ENCODE measurements at places on chromosomes 3 and 15.

DNA sequence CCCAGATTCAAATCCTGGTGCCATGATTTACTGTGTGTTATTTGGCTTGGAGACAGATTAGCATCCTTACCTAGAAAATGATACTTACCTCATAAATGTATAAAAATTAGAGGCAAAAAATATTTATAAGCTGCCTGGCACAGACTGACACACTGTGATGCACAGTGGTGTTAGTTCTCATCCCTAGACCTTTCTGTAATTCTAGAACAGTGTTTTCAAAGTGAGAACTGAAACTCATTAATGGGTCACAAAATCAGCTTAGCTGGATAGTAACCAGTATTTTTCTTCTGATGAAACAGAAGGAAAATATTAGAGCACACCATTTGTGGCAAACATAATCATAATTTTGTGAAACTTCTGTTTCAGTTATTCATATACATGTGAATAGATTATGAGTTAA is 17.9 kb upstream of the MTHFS start:
- DNase-seq: no peak

- DNase-seq: no peak
These were observed 41.0 kb downstream of the GOLGA6A start for GRCh38 chr15:74041311-74041756.

DNA sequence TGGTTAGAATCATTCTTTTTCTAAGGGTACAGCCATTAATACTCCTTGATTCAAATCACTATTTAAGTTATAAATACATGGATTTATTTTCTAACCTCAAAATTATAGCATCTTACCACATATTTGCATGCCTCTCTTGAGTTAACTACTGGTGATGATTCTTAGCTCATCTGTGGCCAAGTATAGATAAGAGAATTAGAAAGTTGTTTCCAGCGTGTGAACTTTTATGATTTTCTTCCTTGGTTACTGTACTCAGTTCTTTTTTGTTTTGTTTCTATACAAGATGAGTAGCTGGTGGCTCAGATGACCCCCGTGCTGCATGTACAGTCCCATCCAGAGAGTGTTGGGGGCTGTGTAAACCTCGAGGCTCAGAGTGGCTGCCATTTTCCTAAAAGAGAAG is 124.6 kb downstream of the IGF1R start:
- DNase-seq: no peak

- DNase-seq: no peak
These were observed 560.0 kb upstream of the CFAP20DC start for GRCh38 chr3:59609657-59610348.

DNA sequence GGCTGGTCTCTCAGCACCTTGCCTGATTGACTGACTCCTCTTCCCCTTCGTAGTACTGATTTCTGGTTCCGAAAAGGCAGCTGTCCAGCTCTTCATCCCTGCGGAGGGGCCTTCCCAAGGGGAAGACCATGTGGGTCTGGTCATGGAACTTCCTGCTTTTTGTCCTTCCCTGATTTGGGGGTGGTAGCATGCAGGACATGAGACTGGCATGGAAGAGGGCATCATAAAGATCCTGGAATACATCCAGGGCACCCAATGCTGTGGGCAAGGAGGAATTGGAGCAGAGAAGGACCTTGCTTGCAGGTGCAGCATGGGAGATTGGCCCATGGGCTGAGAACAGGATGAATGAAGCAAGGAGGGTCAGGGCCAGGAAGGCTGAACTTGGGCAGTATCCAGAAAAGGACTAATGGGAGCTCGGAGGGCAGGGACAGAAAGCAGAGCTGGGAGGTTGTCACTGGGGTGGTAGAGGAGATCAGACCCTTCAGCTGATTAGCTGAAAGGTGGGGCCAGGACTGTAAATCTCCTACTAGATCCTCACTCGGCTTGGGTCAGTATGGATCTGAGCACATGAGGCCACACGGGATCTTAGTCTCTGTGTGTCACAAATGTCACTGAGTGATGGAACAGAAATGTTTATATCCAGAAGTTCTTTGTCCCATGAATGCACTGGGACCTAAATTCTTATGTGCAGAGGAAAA is 59.5 kb downstream of the AMOTL2 start:
- DNase-seq: no peak

DNA sequence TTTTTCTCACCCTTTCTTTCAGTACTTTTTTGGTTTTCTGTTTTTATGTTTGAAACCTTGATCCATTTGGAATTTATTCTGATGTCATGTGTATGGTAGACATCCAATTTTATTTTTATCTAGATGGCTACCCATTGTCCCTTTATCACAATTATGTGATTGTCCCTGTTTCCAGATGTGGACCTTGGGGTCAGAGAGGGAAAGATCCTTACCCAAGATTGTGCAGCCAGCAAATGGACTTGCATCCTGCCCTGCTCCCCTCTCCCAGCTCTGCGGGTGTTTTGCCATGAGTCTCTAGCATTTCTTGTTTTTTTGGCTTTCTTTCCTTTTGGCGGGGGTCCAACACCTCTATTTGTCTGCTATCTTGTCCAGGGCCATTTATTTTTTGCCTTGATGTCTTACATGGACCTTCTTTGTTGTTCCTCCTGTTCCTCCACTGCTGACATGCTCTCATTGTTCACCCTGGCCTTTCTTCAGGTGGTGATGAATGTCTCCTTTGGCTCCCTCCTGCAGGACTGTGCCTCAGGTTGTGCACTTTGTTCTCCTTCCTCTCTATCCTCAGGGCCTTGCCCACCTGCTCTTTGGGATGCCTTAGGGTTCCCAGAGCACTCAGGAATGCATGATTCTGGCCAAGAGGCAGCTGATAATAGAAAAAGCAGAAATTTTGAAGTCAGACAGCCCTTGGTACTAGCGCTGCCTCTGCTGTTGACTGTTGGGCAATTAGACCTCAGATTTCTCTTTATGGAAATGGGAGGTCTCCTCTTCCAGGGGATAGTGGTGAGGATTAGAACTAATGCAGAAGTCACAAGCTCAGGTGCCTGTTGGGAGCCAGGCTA is 84.3 kb downstream of the EEFSEC start:
- no peak for DNase-seq

- no peak for DNase-seq
These were observed 66.8 kb downstream of the FAIM start for GRCh38 chr3:138675393-138675792.

- DNase-seq: no peak
These were observed 239.9 kb downstream of the NFKBIZ start for GRCh38 chr3:102089239-102089638.

DNA sequence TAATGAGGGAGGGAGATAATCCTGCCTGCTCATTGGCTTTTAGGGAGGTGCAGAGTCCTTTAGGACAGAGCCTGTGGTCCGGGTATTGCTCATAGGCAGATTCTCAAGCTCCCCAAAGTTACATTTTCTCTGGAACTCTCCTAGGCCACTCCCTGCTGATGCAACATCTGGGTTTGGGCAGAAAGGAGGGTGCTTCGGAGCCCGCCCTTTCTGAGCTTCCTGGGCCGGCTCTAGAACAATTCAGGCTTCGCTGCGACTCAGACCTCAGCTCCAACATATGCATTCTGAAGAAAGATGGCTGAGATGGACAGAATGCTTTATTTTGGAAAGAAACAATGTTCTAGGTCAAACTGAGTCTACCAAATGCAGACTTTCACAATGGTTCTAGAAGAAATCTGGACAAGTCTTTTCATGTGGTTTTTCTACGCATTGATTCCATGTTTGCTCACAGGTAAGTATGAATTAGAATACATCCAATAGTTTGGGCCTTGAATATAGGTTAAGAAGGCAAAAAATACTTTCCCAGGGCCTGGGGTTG is at the start of gene IL20RB:
TSS of gene IL20RB (plus strand) at position 233 of the 538 bp plus-strand sequence. CDS start at position 364, 131 bp downstream.
- no peak for DNase-seq

DNA sequence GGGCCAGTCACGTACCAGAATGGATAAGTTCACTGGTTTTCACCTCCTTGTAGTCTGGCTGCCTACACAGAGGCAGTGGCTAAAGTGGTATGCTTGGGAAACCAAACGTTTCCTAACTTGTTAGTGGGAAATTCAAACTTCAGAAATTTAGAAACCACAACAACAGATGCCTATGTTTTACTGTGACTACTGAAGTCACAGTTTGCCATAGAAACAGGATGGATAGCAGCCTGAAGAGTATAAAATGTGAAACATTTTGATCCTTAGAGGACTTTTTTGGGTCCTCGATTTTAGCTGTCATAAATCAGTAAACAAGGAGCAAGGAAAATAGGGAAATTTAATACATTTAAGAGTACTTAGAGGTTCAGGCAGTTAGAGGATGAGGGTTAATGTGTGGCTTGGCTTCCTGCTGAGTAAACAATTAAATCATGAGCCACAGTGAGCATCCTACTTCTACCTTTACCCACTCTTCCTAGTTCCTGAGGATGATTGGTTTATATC is 48.6 kb downstream of the CMSS1 start:
- DNase-seq: no peak

DNA sequence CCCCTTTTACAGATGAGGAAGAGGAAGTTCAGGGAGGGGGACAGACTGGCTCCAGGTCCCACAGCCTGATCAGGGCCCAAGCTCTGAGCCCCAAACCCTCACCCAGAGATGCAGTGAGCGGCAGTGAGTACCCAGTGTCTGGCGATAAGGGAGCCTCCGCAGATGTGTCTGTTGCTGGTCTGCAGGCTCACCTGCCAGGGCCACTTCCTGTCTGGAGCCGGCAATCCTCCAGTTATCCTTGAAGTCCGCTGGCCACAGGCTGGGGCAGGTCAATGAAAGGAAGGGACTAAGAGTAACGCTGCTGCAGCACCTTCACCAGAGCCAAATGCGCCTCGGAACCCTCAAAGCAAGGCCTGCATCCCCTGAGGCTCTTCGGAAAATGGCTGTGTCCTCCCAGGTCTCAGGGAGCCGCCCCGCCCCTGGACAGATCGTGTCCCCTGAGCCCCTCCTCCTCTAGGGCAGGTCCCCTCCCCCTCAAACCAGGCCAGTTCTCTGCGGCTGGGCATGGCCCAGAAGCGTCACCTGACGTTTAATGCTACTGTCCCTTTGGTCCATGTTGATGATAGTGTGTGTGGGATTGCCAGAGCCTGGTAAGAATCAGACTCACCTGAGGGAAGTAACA is 51.5 kb downstream of the MYL3 start:
- DNase-seq: no peak

GRCh38 chr15:49064281-49064653 is 18.0 kb upstream of the SECISBP2L start:
- DNase-seq: no peak

DNA sequence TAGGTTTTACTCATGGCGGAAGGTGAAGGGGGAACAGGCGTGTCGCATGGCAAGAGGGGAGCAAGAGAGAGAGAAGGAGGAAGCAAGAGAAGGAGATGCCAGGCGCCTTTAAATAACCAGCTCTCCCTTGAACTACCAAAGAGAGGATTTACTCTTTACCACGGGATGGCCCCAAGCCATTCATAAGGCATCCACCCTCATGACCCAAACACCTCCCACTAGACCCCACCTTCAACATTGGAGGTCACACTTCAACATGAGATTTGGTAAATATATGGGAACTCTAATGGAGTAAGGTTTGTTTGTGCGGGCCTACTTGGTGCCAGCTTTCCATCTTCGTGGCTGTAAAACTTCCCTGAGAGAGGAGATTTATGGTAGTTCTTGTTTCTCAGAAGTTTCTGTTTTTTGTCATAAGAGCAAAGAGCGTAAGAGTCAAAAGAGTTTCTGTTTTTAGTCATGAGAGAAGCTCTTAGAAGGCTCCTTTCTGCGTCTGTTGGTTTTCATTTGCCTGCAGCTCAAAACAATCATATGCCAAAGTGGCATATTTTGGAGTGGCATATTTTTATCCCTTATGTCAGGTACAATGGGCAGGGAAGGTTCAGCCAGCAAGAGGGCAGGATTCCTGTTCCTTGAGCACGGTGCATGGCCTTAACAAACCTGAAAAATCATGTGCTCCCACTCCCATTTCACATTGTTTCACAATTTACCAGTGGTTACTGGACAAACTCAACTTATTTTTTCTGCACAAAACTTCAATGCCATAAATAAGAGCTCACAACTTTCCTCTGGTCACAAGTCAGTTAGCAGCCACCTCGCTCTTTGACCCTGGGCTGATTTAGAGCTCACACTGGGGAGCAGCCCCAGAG is 12.5 kb downstream of the PML start:
- DNase-seq: no peak

DNA sequence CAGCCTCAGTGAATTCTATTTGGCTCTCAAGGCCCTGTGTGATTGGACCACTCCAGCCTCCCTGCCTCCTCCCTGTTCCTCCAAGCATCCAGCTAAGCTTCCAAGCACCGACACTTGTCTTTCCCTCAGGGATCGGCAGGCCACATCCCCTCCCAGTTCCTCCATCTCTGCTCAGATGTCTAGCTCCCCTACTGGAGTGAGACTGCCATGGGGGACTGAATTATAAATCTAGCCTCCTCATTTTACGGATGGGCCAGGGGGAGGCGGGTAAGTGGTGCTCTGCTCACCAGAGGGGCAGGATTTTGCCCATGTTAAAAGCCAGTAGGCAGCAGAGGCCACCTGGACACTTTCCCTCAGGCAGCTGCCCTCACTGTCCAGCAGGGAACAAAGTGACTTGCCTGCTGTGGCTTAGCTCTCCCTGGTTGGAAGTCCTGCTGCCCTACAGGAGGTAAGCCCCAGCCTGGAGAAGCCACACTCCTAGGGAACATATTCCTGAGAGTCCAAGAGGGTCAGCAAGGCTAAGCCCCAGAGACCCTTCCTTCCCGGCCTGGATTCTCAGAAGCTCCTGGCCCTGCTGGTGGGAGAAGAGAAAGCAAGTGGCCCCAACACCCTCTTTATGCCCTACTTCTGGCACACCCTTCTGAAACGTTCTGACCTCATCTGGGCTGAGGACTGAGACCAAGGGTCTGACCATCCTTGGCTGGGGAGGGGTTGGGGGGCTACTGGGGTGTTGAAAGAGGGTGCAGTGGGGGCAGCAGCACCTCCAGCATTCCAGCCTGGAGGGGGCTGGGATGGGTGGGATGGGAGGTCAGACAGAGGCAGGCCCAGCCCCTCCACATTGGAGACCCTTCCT is 9.1 kb upstream of the HHATL start:
- DNase-seq: no peak

DNA sequence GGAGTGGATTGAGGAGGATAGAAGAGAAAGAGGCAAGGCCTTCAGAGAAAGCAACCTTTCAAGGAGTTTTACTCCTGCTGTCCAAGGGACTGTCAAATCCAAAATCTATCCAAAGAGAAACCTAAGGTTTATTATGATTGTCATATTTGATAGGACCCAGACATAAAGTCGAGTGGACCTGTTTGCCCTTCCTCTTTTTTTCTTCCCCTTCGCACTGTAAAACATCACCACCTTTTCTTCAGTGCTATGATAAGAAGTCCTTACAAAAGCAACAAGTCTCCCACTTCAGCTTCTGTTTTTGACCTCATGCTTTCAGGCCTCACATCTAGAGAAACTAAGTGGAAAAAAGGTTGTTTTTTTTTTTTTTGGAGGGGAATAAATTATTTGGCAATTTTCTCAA is 73.0 kb downstream of the TRPC1 start:
- no peak for DNase-seq
